ENCODE measurements at places on chromosomes 16 and 17.

GRCh38 chr17:63816123-63816522 is 11.1 kb upstream of the PSMC5 start:
- no peak for DNase-seq

DNA sequence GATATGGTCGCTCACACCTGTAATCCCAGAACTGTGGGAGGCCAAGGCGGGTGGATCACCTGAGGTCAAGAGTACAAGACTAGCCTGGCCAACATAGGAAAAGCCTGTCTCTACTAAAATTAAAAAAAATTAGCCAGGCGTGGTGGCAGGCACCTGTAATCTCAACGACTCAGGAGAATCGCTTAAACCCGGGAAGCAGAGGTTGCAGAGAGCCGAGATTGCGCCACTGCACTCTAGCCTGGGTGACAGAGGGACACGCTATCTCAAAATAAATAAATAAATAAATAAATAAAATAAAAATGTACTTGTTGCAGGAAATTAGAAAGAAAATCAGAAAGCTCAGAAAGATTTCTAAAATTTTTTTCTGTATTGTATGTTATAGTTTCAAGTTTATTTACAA is 113.9 kb downstream of the LITAF start:
- no peak for DNase-seq

GRCh38 chr17:28372203-28372944 is 880 bp downstream of the SARM1 start:
- peak; percentile 40 for DNase-seq

DNA sequence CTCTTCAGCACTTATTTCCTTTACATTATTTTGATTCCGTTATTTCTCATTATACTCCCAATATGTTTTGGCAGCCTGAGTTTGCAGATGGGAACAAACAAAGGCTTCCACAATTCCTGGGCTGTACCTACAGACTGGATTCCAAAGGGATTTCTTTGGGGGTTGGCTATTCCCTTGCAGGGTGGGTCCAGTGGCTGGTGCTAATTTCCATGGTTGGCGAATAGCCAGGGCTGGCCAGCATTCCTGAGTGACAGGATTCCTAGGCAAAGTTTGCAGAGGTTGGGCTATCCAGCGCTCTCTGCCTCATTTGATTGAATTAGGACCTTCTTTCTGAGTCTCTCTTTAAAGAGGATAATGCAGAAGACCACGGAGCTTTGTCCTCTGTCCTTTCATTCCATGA is 207.4 kb downstream of the MAF start:
- DNase-seq: no peak

DNA sequence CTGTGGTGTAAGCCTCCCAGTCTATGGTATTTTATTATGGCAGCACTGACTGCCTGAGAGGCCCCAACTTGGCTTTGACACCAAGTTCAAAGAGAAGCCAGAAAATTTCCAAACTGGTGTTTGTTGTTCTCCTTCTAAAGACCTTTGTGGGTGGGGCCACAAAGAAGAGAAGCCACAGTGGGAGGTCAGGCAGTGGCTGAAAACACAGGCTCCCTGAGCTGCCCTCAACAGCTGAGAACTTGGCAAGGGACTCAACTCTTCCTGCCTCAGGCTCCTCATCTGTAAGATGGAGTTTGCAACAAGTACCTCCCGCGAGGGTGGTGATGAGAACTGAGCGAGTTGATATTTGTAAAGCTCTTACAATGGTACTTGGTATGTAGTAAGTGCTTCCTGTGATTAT is 18.2 kb downstream of the CES5A start:
- DNase-seq: no peak

- DNase-seq: no peak
Observed at GRCh38 chr17:76943202-76943601, 75.0 kb downstream of the MGAT5B start.

DNA sequence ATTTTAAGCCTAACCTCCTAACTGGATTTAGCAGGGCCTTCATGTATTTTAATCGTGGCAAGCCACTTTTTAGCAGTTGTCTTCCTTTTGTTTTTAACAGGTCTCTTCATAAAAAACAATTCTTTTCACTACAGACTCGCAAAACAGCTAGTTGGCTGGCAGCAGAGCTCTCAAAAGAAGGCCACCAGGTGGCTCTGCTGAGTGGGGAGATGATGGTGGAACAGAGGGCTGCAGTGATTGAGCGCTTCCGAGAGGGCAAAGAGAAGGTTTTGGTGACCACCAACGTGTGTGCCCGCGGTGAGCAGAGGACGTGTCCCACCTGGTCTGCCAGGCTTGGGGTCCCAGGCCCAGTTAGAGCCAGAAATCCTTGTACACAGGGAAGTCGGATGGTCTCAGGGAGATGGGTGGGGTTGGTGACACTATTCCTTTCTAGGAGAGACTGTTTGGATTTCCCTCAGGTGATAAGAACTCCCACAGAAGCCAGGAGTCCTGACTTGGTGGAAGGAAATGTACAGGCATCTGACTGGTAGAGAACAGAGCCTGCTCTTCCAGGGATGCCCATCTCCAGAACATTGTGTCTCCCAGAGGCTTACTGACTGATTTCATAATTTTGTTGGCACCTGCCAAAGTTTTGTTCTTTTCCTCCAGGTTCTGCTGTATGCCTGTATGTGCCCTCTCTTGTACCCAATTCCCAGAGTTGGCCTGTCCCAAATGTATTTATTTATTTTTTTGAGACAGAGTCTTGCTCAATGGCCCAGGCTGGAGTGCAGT is 14.9 kb upstream of the DDX19A start:
- DNase-seq: peak; percentile 28

DNA sequence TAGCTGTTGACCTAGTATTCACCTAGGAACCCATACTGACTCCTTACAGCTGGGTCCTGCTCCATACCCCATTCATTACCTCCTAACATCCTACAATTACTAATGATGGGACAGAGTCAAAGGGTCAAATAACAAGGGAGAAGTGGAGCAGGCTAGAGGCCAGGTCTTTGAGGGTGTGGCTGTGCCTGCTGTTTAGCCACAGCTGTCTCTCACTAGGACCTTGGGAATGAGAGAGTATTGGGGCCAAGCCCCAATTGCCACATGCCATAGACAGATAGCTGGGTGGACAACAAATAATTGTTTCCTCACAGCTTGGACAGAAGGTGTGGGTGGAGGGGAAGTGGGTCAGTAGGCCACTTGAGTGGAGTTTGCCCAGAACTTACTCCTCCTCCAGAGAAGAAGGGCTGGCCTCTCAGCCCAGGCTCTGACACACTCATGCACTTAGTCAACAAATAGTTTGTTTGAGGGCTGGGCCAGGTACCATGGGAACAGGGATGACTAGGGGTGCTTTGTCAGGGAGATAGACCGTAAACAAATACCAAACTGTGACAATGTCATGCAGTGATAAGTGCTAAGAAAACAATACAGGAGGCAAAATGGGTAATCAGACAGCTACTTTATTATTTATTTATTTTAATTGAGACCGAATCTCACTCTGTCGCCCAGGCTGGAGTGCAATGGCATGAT is 10.2 kb upstream of the CENPT start:
- no peak for DNase-seq

DNA sequence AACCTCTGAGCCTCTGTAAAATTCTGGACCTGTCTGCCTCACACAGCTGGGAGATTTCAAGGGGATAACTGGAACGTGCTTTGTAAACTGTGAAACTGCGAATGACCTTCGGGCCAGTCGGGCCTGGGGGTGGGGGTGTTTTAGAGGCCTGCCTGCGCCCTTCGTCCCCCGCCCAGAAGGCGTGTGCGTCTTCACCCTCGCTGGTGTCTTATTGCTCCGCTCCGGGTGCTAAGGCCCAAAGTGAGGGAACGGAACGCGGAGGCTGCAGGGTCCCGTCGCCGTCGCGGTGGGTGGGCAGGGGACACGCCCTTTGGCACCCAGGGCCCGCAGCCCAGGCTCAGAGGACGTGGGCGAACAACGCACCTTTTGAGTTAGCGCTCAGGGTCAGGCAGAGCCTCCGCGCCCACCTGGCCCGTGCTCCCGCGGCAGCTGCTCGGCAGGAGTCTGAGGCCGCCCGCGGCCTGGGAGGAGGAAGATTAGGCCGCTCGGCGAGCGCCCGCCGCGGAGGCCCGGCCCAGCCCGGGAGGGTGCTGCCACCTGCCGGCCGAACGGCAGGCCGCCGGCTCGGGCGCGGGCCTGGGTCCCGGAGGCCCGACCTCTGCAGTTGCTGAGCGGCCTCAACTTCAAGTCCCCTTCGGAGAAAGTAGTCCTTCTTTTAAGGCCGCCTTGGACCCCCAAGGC is 29.7 kb downstream of the DCAKD start:
- peak; percentile 29 for DNase-seq

DNA sequence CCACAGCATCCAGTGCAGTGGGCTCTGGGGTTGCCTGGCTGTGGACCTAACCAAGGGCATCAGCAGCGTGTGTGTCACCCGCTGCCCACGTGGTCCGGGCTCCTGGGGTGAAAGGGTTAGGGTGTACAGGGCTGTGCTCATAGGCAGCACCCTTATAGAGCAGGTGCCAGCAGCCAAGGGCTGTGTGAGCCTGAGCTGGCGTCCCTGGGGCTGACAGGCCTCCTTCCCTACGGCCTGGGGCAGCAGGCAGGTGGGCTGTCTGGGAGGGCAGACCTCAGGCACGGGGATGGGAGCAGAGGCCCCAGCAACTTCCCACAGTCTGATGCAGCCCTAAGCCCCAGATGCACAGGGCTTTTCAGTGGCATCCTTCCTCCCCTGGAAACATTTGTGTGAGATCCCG is 13.9 kb downstream of the CD300A start:
- no peak for DNase-seq

- DNase-seq: no peak
Observed at GRCh38 chr16:72992142-72992601, 55.8 kb downstream of the ZFHX3 start.

Data from NCI-H524 (cell line).